ENCODE measurements at places on chromosomes 3 and 15.

DNA sequence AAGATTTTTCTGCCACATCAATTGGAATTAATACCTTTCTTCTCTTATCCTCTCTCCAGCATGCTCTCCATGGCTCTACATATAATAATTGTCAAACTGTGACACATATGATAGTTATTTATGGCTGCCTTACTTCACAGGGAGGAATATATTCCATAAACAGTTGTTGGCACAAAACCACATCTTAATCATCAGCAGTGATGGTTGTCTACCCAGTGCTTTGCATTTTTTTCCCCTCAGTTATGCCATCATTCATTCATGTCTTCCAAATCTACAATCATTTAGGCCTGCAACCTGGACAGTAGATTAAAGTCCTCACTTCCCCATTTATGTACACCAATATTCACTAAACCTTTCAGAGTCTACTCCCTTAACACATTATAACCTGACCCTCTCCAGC lies 107.7 kb downstream of the THRB start:
- no peak for DNase-seq

DNA sequence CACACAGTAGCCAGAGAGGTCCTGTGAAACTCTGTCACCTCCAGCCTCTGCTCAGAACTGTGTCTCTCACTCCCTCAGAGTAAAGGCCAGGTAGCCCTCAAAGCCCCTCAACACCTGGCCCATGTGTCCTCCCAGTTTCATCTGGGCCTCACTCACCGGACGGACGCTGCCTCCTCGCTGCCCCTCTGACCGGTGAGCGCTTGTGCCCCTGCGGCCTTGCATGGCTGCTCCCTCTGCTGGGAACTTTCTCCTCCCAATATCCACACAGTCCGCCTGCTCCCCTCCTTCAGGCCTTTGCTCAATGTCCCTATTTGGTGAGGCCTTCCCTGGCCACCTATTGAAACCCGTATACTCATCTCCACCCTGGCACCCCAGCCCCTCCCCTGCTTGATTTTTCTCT lies 36.8 kb upstream of the TRH start:
- DNase-seq, result no peak

GRCh38 chr3:9260305-9260704 lies 10.9 kb upstream of the SRGAP3 start:
- no peak for DNase-seq

GRCh38 chr15:22956978-22957260 lies 23.2 kb downstream of the CYFIP1 start:
- DNase-seq, result no peak

GRCh38 chr3:183478501-183478900 lies 50.1 kb upstream of the MCF2L2 start:
- no peak for DNase-seq

Measured in activated T-helper 9 cell treated with anti-CD3 and anti-CD28 coated beads, Interleukin-2, amount 50 U/mL, for 16 hours (primary cell).